A673 (cell line): ENCODE measurements at places on chromosomes 11 and 22.

DNA sequence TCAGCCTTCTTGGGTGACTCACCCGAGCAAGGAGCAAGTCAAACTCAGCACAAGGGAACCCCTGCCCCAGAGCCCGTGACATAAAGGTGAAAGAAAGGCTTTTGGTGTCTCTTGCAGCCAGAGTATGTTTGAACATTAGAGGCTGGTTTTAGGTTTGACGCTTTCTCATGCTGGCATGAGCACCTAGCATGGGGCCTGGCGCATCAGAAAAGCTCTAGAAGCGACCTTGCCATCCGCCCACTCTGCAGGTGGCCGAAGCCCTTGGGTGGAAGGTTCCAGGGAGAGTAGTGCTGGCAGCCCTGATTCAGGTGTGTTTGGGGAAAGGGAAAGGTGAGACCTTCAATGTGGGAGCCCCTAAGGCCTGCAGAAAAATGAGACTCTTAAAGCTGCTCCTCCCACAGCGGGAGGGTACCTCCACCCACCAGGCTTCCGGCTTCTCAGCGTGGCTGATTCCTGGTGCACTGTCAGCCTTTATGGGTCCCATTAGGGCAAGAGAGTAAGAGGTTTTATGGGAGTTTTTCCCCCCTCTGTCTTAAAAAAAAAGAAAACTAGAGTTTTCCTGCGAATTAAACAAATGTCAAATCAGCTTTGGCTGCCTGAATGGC is 88.4 kb downstream of the GRIK4 start:
- peak; percentile 83 for DNase-seq

DNA sequence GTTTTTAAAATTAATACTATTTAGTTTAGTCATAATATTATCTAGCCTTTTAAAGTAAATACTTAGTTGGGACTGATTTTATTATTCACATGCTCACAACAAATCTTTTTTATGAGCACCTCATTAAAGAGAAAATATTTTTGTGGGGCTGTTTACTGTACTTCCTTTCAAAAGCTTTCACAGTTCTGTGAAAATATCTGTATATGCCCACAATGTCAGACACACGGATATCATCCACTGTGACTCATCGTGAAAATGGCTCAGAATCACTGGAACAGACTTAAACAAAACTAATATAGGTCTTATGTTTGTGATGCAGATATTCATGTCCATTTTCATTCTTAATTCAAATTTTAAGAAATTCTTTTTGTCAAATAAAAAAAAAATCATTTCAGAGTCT is 305.2 kb downstream of the RAB38 start:
- no peak for DNase-seq

DNA sequence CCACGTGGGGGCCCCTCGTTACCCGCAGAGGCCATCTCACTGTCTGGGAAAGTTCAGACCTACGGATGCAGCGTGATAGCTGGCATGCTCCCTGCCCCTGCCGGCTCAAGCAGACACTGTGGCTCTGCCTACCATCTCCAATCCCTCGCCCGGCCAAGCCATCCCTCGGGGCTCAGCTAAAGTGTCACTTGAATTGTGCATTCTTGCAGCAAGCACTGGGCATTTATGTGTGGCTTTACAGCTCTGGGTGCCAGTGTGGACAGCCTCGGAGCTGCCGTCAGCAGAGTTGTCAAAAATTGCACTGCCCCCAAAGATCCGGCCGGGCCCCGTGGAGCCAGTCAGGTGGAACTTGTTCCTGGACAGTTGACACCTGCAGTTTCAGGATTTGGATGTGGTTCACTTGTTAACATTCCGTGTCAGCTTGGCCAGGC is 75.0 kb upstream of the FGF3 start:
- DNase-seq: no peak

GRCh38 chr22:48257685-48258055 is 1495.2 kb downstream of the TBC1D22A start:
- DNase-seq: peak; percentile 20

DNA sequence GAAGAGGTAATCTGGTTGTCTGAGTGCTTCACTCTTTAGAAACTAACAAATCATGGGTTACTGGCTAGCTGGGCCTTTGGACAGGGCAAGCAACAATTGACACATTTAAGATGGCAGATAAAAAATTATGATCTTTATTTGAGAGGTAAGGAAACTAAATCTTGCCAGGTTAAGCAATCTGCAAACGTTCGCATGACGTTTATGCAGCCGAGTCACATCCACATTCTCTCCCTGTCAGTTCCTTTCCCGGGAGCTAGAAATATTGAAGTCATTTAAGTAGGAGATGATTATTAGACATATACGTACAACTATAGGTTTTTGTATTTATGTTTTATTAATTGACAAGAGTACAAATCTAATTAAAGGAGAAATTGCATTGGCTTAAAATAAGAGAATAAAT is 57.4 kb upstream of the RCN1 start:
- no peak for DNase-seq

DNA sequence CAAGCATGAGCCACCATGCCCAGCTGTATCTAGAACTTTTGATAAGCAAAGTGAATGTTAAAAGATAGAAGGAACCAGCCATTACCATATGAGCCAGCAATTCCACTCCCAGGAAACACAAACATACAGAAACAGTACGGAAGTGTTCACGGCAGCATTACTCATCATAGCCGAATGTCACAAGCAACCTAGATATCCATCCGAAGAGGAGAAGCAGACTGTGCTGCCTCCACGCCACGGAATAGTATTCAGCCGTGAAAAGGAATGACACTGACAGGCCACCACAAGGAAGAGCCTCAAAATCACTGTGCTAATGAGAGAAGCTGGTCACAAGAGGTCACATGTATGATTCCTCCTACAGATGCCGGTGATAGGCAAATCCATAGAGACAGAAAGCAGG is 17.6 kb upstream of the MGAT3 start:
- DNase-seq: no peak

- no peak for DNase-seq
Measured at GRCh38 chr11:96576383-96576782, 186.6 kb downstream of the JRKL start.
